ENCODE measurements at places on chromosomes 12 and 14. TPM values are rescaled to one million over a fixed set of nuclear protein-coding genes. Genes with fewer than 3 reads are reported as not detected.
A peak's percentile ranks its signal among the peaks of the same experiment; 100 is the strongest.

Gene CD163L1
- 1.3 TPM for total RNA-seq

- peak; percentile 4 for ATAC-seq
These were observed 636 bp downstream of the FBXO33 start for GRCh38 chr14:39431416-39432178.

GRCh38 chr12:39503439-39503838, 60.5 kb upstream of the KIF21A start:
- no peak for ATAC-seq

DNA sequence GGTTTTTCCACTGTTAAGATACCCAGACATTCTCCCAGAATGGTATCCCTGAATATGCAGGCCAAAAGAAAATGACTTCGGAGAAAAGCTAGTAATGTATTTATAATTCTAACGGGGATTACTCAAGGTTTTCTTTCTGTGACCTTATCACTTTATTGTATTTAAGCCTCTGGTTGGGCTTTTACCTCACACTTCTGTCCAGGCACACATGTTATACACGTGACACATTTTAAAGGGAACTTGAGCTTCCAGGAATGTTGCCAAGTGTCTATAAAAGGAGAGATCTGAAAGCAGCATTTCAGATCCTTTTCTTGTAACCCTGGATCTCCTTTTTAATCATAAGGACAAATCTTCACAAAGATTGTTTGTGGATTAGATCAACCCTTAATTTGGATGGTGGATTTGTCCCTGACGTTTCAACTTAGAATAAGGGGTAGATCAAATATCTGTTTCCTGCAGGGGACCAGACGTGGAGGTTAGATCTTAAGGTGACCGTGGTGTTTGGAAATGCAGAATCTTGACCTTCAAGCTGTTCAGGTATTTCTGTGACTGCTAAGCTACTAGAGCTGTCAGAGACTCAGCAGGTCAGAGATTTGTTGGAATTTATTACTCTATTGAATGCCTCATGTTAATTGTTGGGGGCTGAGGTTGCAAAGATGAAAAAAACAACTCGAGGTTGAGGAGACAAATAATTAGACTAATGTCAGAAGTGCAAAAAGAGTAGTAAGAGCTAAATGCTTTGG, 1.5 kb downstream of the CIPC start:
- no peak for ATAC-seq

GRCh38 chr12:103499571-103499970, 3.8 kb upstream of the C12orf42 start:
- ATAC-seq = no peak

DNA sequence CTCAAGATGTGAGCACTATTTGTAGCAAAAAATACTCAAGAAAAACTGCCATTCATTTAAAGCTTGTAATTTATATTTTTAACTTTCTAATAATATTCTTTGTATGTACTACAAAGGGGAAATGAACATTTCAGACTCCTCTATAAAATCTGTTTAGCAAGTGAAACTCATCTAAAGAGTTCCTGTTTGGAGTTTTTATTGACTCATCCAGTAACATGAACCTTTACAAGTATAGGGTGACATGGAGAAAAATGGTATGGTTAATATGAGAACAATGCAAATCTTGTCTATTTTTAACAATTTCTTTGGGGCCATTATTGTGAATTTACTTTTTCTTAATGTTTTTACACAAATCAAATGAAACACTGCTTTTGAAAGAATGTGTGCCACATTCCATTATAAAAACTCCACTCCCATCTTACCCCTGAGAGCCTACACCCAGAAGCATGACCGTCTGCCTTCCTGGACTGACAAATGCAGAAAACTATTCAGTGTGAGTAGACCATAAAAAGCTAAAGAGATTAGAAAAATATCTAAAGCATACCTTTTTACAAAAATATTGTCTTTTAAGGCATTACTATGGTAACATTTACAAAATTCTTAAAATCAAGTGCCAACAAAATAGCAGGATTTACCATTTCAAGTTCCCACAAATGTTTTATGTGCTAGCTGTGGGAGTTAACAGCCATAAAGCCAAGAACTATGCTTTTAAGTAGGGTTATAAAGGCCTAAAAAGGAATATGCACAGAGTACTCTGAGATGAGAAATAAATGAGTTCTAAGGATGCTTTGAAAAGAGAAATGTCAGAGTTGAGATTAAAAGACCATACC, 144.0 kb downstream of the ADAMTS20 start:
- ATAC-seq = no peak

GRCh38 chr14:44942436-44942835, 19.3 kb downstream of the KLHL28 start:
- no peak for ATAC-seq

Data from motor neuron (in vitro differentiated cells).